ENCODE measurements at places on chromosomes 12 and 14.

DNA sequence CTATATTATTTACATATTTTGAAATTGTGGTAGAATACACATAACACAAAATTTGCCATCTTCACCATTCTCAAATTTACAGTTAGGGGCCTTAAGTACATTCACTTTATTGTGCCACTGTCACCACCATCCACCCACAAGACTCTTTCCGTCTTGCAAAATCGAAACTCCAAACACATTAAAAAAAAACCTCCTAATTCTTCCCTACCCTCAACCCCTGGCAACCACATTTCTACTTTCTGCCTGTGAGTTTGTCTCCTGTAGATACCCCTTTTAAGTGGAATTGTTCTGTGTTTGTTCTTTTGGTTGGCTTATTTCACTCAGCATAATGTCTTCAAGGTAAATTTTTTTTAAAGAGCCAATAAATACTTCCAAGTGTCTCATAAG lies 31.6 kb upstream of the AMIGO2 start:
- DNase-seq: peak; percentile 16

- no peak for DNase-seq
Measured at GRCh38 chr14:100810861-100811461, 15.0 kb upstream of the MEG3 start.

GRCh38 chr12:120586860-120587259 lies 5.7 kb upstream of the POP5 start:
- no peak for DNase-seq

DNA sequence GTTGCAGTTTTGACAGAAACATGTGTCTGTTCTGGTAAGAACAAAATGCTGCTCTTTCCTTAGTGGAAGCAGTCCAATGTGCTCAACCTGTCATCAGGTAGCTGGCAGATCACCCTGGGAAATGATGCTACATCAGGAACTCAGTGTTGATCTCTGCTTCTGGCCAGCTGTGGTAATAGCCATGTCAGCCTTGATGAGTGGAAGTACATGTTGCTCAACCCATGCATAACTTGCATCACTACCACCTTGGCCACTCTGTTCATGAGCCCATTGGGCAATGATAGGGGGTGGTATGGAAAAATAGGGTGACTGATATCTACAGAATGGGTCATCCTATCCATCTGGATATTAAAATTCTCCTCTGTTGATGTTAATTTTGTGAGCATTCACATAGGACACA lies 411.0 kb downstream of the C12orf50 start:
- no peak for DNase-seq

DNA sequence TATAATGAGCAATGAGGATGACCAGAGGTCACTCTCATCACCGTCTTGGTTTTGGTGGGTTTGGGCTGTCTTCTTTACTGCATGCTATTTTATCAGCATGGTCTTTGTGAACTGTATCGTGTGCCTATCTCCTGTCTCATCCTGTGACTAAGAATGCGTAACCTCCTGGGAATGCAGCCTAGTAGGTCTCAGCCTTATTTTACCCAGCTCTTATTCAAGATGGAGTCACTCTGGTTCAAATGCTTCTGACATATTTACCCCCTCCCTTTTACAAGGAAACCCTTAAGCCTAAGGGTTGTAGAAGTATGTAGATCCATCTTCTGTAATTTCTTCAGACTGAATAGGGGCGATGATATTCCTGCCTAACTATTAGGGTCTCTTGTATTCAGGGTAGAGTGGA lies 8.4 kb downstream of the IFI27L1 start:
- DNase-seq: no peak

DNA sequence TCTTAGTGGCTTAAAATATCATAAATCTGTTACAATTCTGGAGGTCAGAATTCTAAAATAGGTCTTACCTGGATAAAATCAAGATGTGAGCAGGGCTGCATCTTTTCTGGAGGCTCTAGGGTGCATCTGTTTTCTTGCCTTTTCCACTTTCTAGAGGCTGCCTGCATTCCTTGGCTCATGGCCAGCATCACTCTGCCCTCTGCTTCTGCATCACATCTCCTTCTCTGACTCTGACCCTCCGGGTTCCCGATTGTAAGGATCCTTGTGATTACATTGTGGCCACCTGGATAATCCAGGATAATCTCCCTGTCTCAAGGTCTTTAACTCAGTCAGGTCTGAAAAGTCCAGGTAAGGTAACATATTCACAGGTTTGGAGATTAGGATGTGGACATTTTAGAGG lies 11.0 kb upstream of the BMP4 start:
- no peak for DNase-seq

- no peak for DNase-seq
Measured at GRCh38 chr12:101995684-101996083, 66.1 kb downstream of the WASHC3 start.

GRCh38 chr12:63963868-63964267 lies 119.4 kb downstream of the SRGAP1 start:
- no peak for DNase-seq

GRCh38 chr12:57989838-57990237 lies 48.5 kb downstream of the ATP23 start:
- DNase-seq: no peak

DNA sequence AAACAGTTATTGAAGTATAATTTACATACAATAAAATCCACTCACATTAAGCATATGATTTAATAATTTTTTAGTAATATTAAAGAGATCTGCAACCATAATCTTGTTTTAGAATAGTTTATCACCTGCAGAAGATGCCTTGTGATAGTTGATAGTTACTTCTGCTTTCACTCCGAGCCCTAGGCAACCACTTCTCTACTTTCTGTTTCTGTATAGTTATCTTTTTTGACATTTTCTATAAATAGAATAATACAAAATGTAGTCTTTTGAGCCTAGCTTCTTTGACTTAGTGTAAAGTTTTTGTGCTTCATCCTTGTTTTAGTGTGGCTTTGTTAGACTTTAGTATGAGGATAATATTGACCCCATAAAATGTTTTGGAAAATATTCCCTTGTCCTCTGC lies 111.0 kb downstream of the MNAT1 start:
- no peak for DNase-seq

DNA sequence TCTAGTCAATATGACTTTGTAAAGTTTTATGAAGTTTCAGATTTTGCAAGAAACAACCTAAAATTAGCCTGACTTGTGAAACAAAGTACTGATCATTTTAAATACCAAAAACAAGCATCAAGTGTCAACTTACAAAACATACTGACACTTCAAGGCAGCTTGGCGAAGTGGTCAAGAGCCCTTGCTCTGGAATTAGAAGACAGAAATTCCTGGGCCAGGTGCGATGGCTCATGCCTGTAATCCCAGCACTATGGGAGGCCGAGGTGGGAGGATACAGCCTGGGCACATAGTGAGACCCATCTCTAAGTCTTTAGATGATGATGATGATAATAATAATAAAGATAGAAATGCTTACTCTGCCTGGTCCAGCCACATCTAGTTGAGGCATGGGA lies 45.4 kb upstream of the NR2C1 start:
- no peak for DNase-seq

- DNase-seq: no peak
Measured at GRCh38 chr14:102967506-102967795, 45.0 kb downstream of the AMN start.

DNA sequence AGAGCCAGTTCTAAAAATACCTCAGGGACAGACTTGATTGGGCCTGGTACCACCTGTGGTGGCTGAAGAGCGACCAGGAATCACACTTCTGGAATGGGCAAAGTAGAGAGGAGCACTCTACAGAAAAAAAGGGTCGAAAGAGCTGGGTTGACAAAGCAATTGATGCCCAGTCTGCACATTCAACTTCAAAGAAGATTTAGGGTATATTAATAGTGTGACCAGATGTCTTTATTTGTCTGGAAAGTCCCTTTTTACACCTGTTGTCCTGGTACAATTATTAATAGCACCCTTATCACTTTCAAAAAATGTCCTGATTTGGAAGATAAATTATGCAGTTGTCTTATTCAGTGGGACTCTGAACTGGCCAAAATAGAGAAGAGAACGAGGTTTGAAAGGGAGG lies 137.5 kb downstream of the DYRK2 start:
- DNase-seq: no peak

GRCh38 chr14:24084440-24084839 lies 9.7 kb upstream of the PCK2 start:
- no peak for DNase-seq

DNA sequence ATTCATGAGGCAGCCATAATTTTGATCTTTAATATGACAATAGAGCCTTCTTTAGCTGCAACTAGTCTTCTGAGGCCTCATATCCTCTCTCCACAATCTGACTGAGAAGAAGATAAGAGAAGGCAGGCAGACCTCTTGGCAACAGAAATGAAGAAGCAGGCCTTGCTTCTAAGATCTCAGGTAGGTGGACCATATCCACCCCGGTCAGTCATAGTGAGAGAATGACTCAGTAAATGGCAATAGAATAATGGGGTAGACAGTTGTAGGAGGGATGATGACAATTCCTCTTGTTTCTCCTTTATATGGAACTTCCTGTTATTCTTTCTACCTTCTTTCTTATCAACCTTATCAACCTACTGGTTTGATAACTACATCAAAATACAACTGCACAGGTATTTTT lies 246.7 kb upstream of the G2E3 start:
- DNase-seq: no peak

GRCh38 chr14:44895716-44896115 lies 66.0 kb downstream of the KLHL28 start:
- no peak for DNase-seq

GRCh38 chr14:97838986-97839385 lies 1041.8 kb downstream of the VRK1 start:
- no peak for DNase-seq

DNA sequence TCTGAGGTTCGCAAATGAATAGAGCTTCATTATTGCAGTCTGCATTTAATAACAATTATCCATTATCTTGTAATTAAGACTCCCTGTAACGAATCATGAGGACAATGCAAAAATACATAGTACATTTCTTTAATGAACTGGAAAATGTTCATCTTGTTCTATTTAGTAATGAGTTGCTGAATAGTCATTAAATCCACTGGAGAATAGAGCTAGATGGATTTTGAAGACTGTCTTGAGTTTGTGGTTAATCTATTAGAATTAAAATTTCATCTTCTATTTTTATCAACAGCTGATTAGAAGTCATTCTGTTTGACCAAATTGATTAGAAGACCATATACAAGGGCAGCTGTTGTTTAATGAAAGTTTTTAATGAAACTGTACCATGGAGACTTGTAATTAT lies 107.2 kb downstream of the DERA start:
- DNase-seq: no peak

DNA sequence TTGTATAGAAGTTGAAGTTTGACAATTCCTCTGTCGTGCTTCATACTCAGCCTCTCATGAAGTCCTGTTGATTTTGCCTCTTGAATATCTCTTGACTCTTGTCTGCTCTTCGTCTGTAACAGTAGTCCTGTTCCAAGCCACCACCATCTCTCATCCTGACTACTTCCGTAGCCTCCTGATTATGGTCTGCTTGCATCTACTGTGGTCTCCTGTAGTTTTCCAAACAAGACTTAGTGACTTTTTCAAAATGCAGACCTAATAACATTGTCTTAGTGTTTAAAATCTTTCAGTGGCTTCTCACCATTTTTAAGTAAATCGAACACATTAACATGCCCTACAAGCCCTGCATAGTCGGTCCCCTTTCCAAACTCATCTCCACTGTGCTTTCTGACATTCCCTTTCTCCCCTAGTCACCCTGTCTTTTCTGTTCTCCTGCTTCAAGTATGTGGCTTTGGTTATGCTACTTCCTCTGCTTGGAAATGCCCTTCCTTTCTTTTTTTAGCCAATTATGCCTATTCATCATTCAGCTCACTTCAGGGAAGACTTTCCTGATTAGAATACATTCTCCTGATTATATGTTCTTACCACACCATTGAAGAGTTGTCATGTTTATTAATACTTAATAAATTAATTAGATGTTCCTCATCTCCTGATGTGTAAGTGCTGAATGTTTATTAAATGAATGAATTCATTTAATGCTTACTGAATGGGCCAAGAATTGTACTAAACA lies 2.0 kb downstream of the SCYL2 start:
- no peak for DNase-seq

GRCh38 chr12:122084857-122085405 lies 6.4 kb downstream of the MLXIP start:
- no peak for DNase-seq

- no peak for DNase-seq
Measured at GRCh38 chr12:120763250-120763649, 37.6 kb downstream of the ACADS start.

DNA sequence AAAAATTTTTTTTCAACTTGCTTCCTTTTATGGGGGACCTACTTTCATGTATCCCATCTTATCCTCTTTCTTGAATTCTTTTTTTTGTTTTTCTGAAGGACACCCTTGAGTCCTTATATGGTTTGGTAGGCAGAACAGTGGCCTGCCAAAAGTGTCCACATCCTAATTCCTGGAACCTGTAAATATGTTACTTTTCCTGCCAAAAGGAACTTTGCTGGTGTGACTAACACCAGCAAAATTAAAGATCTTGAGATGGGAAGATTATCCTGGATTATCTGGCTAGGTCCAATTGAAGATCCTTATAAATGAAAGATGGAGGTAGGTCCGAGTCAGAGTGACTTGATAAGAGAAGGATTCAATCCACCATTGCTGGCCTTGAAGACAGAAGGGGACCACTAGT lies 5.3 kb downstream of the NUBPL start:
- DNase-seq: no peak

GRCh38 chr12:76374386-76375020 lies 26.3 kb upstream of the BBS10 start:
- no peak for DNase-seq

DNA sequence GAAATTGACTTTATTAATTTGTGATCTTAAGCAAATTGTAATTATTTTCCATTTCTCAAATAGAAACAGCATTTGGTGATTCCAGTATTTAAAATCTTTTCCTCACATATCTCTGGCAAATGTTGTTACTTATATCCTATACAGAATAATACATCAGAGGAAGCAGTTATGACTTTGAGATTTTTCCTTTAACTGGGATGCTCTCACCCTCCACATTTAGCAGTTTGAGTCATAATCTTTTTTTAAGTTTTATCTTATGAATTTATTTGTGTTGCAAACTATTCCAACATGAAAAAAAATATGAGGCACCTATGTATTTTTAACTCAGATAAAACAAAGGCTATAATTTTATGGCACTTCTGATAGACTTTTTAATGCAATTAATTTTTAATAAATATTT lies 311.8 kb downstream of the TMTC2 start:
- no peak for DNase-seq

DNA sequence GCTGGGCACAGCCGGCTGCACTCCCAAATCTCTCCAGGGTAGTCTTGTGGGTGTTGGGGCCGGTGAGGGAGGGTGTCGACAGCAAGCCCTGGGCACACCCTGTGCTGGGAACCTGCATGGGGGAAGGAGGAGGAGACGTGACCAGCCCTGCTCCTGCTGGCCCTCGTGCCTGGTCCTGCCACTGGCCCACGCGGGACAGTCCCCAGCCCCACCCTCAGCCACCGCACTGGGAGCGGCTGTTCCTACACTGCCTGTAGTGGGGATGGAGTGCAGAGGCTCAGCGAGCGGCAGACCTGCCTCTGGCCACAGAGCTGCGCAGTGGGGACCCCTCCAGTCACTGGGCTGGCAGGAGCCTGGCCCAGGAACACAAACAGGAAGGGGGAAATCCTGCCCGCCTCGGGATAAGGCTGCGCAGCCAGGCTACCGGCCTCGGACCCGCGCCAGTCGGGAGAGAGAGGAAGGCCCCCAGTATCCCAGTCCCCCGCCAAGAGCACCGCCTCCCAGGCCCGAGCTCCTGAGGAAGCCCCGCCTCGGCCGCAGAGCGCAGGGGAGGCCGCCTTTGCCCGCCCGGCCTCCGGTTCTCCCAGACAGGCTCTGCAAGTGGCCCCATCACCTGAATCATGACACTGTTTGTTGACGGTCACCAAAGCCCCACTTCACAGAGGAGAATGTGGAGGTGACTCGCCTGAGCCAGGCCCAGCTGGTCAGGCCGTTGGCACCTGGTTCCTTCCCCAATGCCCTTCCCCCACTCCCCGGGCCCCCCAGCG lies 10.6 kb downstream of the AHNAK2 start:
- no peak for DNase-seq

Measured in activated T-cell treated with anti-CD3 and anti-CD28 coated beads for 24 hours (primary cell).